Fibroblast of skin of right biceps (primary cell): ENCODE measurements at places on chromosomes 13 and 19.

GRCh38 chr13:59643364-59643841, 520.3 kb downstream of the DIAPH3 start:
- no peak for DNase-seq

- DNase-seq: no peak
Measured at GRCh38 chr19:11046605-11047354, 42.5 kb upstream of the LDLR start.

DNA sequence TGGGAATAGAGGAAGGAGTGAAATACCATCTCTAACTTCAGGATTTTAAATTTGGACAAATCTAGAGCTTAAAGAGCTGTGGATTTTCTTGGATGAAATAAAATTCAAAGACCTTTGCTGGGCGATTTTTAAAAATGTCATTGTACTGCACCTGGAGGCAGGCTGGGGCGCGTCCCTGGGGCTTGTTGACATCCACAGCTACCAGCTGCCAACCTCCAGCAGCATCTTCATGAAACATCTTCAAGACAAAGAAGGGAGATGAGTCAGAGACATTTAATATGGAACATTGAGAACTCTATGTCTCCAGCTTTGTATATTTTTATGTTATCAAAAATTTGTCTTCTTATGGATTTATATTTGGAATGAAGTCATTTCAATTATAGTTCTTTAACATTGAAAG, 132.5 kb downstream of the NALCN start:
- no peak for DNase-seq

GRCh38 chr13:46855664-46856063, 41.2 kb downstream of the HTR2A start:
- DNase-seq: no peak

DNA sequence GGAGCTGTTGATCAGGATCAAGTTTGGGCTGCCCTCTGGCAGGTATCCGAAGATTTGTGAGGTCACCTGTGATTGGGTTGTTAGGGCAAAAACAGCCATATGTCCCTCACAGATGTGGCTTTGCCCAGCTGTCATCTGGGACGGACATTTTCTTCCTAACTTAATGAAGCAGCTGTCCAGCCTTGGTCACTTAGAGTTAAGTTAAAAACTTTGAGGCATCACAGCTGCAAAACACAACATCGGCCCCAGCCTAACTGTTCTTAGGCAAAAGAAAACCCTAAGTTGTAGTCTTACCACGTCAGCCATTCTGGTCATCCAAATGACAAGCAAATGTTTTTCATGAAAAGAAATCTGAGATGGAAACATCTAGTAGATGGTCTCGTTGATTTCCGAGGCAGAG, 318.4 kb downstream of the DCLK1 start:
- DNase-seq: no peak

DNA sequence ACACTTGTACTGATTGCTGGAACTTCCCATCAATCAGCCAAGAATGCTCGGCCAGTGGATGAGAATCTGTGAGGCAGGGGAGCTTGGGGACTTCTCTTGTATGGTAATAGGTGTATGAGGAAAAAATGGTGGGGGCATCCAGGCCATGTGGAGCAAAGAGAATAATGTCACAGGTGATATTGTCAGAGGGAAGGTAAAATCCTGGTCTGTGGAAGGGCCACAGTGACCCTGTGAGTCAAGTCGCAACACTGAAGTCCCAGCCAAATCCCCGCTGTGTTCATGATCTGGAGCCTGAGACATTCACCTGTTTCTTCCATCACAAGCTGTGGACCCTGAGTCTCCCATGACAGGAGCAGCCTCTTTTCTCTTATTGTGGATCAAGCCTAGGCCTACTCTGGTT, 8.1 kb downstream of the PSG7 start:
- DNase-seq: no peak

DNA sequence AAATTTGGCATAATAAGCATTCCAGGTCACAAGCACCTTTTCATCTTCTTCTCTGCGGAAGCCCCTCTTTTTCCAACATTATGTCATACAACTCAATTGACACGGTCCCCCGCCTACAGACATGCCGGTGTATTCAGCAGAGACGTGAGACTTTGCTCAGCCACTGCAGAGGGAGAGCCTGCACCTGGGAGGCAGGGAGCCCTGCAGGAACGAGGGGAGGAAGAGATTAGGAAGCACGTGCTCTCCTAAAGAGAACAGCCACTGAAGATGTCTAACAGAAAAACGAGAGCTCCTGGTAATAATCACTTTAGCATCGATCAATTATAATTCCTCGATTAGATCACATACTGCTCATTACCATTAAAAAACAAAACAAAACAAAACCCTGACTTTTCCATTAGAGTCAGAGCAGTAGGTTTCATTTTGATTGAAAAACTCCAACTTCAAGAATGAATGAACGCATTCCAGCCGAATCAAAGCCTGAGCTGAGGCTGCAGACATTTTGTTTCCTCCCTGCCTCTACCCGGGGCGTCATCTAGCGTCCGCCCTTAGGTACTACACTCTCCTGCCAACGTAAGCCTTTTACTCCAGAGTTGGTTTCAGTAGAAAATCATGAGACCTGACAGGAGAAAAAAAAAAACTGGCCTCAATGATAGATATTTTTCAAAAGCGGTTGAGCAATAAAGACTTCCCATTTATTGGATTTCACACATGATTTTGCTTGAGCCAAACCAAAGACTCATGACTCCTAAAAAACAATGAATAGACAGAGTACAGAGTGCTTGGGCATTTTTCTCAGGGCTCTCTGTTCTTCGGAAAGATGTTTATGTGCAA, 194.5 kb downstream of the KATNAL1 start:
- DNase-seq: peak; percentile 81

DNA sequence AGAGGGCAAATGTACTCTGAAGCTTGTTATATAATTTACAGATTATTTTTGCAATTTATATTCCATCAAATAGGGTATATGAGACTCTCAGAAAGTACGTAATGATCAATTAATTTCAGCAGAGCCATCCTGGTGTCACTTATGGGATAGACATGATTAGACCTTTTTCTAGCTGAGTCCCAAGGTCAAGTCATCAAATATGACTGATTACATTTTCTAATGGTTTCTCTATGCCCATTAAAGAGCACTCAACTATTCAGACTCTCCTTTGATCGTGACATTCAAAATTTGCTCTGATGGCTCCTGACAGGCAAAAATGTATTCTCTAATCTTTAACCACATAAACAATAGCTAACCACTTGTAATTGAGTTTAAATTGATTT, 469.2 kb downstream of the COG6 start:
- no peak for DNase-seq

DNA sequence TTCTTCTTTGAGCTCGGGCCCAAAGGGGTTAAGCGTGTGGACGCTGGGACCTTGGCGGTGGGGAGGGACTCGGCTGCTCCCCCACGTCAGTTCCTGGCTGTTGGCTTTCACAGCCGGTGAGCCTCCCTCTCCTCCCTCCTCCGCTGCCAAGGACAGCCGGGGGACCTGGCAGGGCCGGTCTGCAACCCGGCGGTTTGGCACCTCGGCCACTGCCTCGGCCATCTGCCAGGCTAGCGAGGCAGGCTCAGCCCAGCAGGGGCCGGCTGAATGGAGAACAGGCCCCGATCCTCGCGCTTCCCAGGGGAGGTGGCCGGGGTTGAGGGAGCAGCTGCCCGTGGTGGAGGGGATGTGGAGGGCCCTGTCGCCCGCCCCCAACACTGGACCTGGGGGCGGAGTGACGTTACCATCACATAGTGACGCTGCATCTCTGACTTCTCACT, 5.0 kb downstream of the TLE5 start:
- no peak for DNase-seq

- peak; percentile 51 for DNase-seq
Measured at GRCh38 chr19:42386974-42387707, 3.0 kb downstream of the CNFN start.

- DNase-seq: no peak
Measured at GRCh38 chr19:51980116-51980736, 6.4 kb downstream of the ZNF350 start.

GRCh38 chr13:74132152-74132775, 1.9 kb downstream of the KLF12 start:
- DNase-seq: no peak

DNA sequence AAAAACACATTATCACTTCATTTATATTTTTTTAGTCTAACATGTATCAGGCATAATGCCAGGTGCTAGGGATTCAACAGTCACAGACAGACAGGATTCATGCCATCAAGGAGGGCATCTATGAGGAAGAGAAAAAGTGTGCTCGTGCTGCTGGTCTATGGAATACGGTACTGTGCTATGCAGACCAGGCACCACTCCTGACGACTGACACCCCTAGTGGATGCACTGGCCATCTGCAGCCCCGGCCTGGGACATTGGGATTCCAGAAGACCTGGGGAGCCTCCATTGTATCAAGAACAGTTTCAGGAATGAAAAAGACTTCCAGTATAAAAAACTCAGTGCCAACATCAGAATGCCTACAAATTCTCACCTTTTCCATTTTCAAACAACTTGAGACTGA, 94.0 kb downstream of the KLF12 start:
- peak; percentile 38 for DNase-seq

- peak; percentile 10 for DNase-seq
Measured at GRCh38 chr13:30194906-30195305, 112.4 kb downstream of the KATNAL1 start.

- DNase-seq: peak; percentile 51
Measured at GRCh38 chr13:46113596-46113995, 8.8 kb upstream of the CPB2 start.

DNA sequence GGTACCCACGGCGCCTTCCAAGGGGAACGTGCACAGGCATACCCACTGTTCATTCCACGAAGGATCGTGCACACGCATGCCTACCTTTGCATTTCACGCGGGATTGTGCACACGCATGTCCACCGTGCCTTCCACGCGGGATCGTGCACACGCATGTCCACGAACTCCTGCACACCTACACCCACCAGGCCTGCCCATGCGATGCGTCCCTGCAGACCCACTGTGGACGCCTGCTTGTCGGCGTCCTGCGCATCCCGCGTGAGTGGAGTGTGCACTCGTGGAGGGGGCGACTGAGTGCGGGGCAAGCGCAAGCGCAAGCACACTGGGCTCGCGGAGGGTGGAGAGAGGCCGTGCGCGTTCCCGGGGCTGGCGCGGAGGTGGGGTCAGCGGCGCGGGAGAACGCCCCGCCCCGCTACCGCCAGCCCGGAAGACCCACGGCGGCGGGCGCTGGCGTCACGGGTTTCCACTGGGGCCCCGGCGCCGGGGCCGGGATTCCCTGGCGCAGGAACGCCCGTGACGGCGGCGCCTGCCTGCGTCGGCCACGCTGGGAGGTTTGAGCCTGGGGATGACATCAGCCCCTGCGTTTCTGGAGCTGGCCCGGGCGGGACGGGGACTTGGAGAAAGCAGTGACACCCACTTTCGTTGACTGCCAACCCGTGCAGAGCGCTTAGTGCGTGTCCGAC, 18.7 kb downstream of the GADD45B start:
- peak; percentile 89 for DNase-seq

DNA sequence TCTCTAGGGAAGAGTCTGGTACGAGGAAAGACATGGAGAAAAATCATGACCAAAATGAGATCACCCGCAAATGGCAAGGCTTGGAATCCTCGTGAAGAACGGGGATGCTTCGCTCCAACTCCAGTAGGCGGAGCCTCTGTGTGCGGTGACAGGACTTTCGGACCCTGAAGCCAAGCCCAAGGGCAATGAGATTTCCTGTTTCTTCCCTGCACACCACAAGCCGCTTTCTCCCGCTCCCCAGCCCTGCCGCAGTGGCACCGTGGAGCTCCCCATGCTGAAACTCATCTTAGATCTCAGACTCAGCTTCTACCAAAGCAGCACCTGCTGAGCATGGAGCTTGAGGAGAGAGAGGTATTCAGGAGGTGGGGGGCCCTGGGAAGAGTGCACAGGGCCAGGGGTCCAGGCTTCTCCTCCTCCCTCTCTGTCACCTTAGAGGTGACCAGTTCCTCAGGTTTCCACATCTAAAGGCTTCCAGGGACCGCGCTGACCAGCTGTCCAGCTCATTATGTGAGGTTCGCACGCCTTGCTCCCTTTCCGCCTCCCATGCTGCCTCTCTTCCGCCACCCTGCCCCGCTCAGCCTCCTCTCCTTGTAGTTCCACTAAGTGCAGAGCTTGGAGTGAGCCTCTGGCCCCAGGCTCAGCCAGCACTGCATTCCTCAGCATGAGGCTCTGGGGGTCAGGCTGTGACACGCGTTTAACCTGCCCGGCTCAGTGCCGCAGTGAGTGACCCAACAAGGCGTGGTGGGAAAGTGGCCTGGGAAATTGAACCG, 153.8 kb upstream of the SOX1 start:
- no peak for DNase-seq

GRCh38 chr19:8680676-8681344, 17.8 kb downstream of the ACTL9 start:
- DNase-seq: no peak

DNA sequence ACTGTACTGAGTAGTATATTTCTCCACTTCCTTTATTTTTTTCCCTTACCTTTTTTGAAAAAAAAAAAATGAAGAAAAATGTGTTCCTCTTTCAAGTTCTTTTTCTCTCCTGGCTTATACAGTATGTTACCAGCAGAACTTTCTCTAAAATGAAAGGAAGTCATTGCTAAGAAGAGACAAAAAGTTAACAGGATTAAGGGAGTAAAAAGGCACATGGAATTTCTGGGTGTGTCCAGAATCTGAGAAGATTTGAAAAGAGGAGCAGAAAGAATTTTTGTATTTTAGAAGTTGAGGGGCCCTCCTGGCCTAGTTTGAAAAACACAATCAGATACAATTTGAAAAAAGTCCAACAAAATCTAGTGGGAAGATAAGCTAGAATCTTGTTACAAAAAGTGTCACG, 21.0 kb upstream of the TRIM13 start:
- no peak for DNase-seq

DNA sequence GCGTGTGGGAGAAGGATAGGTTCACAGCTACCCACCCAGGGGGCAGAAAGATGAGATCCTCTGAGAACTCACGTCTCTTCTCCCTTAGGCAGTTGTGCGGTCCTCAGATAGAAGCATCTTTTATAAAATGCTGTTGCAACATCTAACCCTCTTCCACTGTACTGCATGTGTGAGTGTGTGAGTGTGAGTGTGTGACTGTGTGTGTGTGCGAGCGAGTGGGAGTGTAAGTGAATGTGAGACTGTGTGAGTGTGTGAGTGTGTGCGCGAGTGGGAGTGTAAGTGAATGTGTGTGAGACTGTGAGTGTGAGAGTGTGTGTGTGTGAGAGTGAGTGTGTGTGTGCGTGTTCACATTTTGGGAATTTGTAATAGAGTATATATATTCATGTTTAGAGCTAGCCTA, 55.6 kb upstream of the F7 start:
- no peak for DNase-seq

DNA sequence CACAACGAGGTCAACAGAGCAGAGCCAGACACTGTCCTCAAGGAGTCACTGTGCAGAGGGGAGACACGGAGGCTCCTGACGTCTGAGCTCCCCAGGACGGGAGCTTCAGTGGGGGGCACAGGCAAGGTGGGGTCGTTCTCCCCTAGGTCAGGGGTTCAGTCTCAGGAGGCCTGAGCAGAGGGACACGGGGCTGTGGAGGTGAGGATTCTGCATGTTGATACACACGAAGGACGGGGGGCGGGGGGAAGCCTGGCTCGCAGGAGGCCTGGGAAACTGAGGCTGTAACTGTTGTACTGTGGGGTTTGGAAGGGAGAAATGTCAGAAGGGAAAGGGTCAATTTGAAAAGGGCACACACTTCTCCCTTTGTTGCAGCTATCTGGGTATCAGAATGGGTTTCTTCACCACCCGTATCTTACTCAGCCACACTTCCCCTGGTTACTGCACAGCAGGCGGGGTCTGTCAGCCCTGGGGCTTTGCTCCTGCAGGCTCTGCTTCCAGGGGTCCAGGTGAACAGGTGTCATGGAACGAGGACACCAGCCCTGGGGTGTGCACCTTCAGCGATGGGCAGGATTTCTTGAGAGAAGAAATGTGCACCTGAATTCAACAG, 748 bp upstream of the SIGLEC8 start:
- DNase-seq: no peak

- no peak for DNase-seq
Measured at GRCh38 chr19:5664515-5664914, 15.8 kb downstream of the MICOS13 start.

- no peak for DNase-seq
Measured at GRCh38 chr13:80171096-80171495, 169.8 kb downstream of the SPRY2 start.
